ENCODE measurements at places on chromosomes 7 and 10. TPM values are rescaled to one million over a fixed set of nuclear protein-coding genes. Genes with fewer than 3 reads are reported as not detected.
A peak's percentile ranks its signal among the peaks of the same experiment; 100 is the strongest.

Gene GSAP
- 22.7 TPM for polyA plus RNA-seq

Gene C10orf53
- not detected for polyA plus RNA-seq

Gene SPACDR
- 0.68 TPM for polyA plus RNA-seq

Gene TES
- polyA plus RNA-seq: 10.6 TPM

Gene TECPR1
- 16.2 TPM for polyA plus RNA-seq

Gene MRM2
- 8.2 TPM for polyA plus RNA-seq

Gene IRF5
- 8.1 TPM for polyA plus RNA-seq

Gene SLC18A3
- 0.47 TPM for polyA plus RNA-seq

- no peaks in the 10 kb centered on the region for H3K27me3 ChIP-seq
- H3K4me3 ChIP-seq: no peak overlapping the region
- no peaks in the 10 kb centered on the region for H3K36me3 ChIP-seq
- no peak for DNase-seq
- H3K4me1 ChIP-seq: no peaks in the 10 kb centered on the region
These were observed 480.8 kb downstream of the RPS24 start for GRCh38 chr10:78514459-78514858.

DNA sequence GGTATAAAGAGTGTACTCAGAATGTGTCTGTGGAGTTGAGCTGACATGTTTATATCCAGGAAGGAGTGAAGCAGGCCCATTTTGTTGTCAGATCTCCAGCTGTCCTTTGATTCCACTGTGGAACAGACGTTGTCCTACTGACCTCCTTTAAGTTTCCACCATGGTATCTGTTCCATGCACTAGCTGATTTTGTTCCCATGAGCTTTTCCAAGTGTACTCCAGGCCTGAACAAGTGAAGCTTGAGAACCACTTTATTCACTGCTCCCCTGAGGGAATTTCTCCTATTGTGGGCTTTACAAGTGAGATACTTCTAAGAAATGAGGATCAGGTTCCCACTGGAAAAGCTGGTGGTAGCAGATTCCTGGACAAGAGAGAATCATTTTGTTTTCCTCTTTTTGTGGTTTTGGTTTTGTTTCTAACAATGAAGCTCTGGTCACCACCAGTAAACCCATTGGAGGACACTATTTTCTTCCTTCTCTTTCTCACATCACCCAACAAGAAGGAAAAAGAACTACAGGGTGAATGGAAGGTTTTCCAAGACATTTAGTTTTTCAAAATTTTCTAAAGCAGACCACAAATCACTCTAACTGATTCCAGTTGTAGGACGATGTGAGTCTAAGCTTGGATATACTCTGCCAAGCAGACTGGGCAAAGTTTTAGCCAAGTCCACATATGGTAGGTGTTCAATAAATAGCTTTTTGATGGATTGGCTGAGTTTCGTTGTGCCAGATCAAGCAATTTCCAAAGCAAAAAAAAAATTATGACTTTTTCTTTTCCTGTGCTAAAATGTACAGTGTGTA, 144.2 kb downstream of the JCAD start:
- no peaks in the 10 kb centered on the region for H3K36me3 ChIP-seq
- no peaks in the 10 kb centered on the region for H3K27me3 ChIP-seq
- no peaks in the 10 kb centered on the region for H3K4me1 ChIP-seq
- no peak for DNase-seq

DNA sequence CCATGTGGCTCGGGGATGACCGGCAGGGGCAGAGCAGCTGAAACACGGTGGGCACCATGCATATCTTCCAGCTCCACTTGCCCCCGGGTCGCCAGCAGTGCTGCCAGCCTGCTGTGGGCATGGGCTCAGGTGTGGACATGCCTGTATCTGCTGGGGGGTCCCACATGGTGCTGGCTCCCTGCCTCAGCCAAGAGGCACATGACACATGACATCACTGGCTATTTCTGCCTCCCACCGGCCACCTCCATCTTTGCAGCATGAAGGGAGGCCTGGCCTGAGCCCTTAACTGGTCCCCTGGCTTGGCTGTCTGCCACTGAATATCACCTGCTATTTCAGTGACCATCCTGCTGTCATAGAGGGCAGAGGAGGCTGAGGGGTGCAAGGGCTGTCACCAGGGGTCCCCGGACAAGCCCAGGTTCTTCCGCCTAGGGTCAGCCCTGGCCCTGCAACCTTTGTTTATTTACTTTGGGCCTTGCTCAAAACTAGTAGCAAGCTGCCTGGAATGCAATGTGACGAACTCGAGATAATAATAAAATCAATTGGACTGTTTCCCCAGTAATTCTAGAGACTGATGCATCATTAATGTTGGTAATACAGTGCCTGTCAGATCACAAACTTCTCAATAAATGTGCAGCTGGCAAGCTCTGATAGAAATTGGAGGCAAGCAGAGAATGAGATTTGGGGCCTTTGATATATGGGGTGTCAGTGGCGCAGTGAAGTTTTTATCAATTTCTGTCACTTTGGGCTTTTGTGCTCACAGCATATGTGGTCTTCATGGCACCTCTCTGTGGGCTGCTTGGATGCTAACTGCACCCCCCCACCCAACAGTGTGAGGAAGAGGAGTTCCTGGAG, 28.5 kb downstream of the ZMIZ1 start:
- no peak overlapping the region for H3K4me3 ChIP-seq
- DNase-seq: peak; percentile 39
- H3K36me3 ChIP-seq: no peaks in the 10 kb centered on the region
- H3K27me3 ChIP-seq: no peaks in the 10 kb centered on the region
- peaks cover 54% of the 10 kb centered on the region for H3K4me1 ChIP-seq
- H3K27ac ChIP-seq: no peak overlapping the region

DNA sequence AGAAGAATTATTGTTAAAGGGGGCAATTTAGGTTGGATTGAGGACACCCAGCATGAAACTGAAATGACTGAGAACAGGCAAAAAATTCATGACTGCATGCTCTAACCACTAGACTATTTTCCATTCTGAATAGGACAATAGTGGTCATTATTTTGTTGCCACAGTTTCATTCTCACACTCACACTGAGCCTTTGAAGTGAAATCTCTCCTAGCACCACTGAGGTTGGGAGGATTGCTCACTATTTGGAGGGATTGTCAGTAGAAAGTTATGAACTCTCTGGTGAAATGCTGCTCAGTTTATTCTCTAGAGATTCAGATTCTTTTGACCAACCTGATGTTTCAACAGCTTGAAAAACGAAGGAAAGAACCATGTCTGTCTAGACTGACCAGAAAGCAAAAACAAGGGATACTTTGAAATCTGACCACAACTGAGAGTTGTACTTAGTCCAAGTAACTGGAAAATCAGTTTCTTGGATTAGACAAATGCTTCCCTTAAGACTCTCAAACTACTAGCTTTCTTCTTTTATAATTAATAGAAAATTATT, 191.2 kb downstream of the DYNC1I1 start:
- H3K4me1 ChIP-seq: no peaks in the 10 kb centered on the region
- H3K36me3 ChIP-seq: no peaks in the 10 kb centered on the region
- no peak for DNase-seq
- H3K27ac ChIP-seq: no peak overlapping the region
- H3K4me3 ChIP-seq: no peak overlapping the region
- H3K27me3 ChIP-seq: no peaks in the 10 kb centered on the region

GRCh38 chr10:93062514-93063143, 2.0 kb downstream of the CYP26C1 start:
- no peaks in the 10 kb centered on the region for H3K27me3 ChIP-seq
- no peaks in the 10 kb centered on the region for H3K36me3 ChIP-seq
- no peak overlapping the region for H3K27ac ChIP-seq
- H3K4me3 ChIP-seq: no peak overlapping the region

GRCh38 chr10:71319042-71319799, at the start of gene SLC29A3:
Gene SLC29A3 (plus strand): TSS chr10:71319259. CDS start chr10:71319310, 51 bp downstream.
- no peaks in the 10 kb centered on the region for H3K36me3 ChIP-seq
- H3K27me3 ChIP-seq: no peaks in the 10 kb centered on the region
- peak; percentile 85 for DNase-seq
- H3K27ac ChIP-seq: peak within 1 kb of the TSS; percentile 67

DNA sequence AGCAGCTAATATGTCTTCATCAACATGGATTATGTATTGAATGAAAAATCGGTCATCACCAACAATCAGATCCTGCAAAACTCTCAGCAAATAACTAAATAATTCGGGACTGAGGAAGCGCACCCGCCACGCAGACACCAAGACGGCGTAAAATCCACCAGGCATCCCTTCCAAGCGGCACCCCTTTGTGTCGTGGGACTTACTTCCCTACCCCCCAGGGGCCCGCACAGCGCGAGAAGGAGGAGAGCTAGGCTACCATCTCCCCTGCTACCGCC, 721 bp downstream of the ARL3 start:
- no peak for DNase-seq
- H3K27ac ChIP-seq: peak overlapping the region; percentile 73
- H3K4me1 ChIP-seq: peaks cover 4% of the 10 kb centered on the region
- no peaks in the 10 kb centered on the region for H3K36me3 ChIP-seq

GRCh38 chr10:24793648-24794379, 70.1 kb upstream of the ARHGAP21 start:
- no peak for DNase-seq
- H3K27me3 ChIP-seq: no peaks in the 10 kb centered on the region
- H3K27ac ChIP-seq: no peak overlapping the region
- H3K4me1 ChIP-seq: no peaks in the 10 kb centered on the region
- H3K4me3 ChIP-seq: no peak overlapping the region
- no peaks in the 10 kb centered on the region for H3K36me3 ChIP-seq

DNA sequence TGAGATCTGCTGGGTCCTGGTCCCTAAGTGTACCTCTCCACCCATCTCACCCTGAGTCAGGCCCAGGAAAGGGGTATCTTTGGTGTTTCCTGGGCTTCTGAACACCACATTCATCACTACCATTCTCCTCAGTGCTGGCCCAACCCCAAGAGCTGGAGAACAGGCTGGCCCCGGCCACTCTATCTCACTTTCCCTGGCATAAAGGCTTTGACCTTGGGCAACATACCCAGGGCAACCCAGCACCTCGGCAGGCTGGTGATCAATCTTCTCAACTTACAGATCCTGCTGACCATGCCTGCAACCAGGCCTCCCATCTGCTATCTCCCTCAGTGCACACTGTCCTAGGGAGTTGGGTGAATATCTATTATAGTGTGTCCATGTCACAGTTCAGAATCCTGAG, 2.1 kb downstream of the VSIR start:
- H3K27ac ChIP-seq: peak overlapping the region; percentile 71
- no peak overlapping the region for H3K4me3 ChIP-seq
- DNase-seq: peak; percentile 61

GRCh38 chr10:131870831-131871672, 29.8 kb upstream of the PPP2R2D start:
- H3K4me1 ChIP-seq: no peaks in the 10 kb centered on the region
- no peak for DNase-seq
- H3K36me3 ChIP-seq: no peaks in the 10 kb centered on the region
- no peak overlapping the region for H3K4me3 ChIP-seq

- H3K36me3 ChIP-seq: no peaks in the 10 kb centered on the region
- no peak for DNase-seq
- no peaks in the 10 kb centered on the region for H3K27me3 ChIP-seq
- no peak overlapping the region for H3K4me3 ChIP-seq
- H3K27ac ChIP-seq: no peak overlapping the region
These were observed 2.7 kb upstream of the HERPUD2 start for GRCh38 chr7:35697414-35698175.

DNA sequence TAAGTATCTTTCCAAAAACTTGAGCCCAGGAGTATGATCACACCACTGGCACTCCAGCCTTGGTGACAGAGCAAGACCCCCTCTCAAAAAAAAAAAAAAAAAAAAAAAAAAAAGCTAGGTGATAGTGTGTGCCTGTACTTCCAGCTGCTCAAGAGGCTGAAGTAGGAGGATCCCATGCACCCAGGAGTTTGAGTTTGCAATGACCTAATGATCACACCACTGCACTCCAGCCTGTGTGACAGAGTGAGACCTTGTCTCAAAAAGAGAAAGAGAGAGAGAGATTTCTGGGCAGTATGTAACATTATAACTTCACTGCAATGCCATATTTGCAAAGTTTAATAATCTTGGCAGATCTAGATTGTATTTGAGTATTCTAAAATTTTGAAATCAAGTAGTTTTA, 47.6 kb downstream of the AKAP9 start:
- no peak overlapping the region for H3K27ac ChIP-seq
- no peak overlapping the region for H3K4me3 ChIP-seq
- DNase-seq: no peak

DNA sequence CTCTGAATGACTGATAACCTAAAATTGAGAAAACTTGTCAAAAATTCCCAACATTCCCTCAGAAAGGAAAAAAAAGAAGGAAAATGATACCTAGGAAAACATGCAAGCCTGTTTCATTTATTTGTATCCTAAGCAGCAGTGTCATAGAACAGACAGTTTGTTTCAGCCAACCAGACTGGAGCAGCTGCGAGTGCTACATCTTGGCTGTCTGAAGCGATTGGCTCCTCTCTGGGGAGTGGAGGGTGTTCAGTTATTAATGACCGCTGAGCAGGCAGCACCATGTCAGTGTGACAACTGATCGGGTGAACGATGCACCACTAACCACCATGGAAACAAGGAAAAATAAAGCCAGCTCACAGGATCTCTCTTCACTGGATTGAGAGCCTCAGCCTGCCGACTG, at the start of gene LRRN3:
Gene LRRN3, plus strand, starts transcription at position 282 of the 400 bp plus-strand sequence. CDS start 31,646 bp downstream, outside the sequence.
- H3K27me3 ChIP-seq: no peaks in the 10 kb centered on the region
- no peak within 1 kb of the TSS for H3K27ac ChIP-seq
- H3K36me3 ChIP-seq: no peaks in the 10 kb centered on the region
- H3K4me3 ChIP-seq: no peak within 1 kb of the TSS

- H3K27me3 ChIP-seq: no peaks in the 10 kb centered on the region
- H3K36me3 ChIP-seq: no peaks in the 10 kb centered on the region
- no peak overlapping the region for H3K4me3 ChIP-seq
- H3K27ac ChIP-seq: no peak overlapping the region
These were observed 172.2 kb upstream of the COL1A2 start for GRCh38 chr7:94222516-94222915.

Measured in pancreas (tissue), 10 donors.